Smooth muscle cell of the umbilical artery (primary cell): ENCODE measurements at places on chromosomes 3 and 15. TPM values are rescaled to one million over a fixed set of nuclear protein-coding genes. Genes with fewer than 3 reads are reported as not detected.

The SPSB4 gene
- under 0.01 TPM in 1 of 2 replicates, not detected in the other for total RNA-seq

The CLEC3B gene
- total RNA-seq = not detected in 2 replicates

The RAD18 gene
- total RNA-seq = 6.8 and 20.9 TPM in 2 replicates

The MESP2 gene
- total RNA-seq = 0.09 and 0.30 TPM in 2 replicates

The SCAANT1 gene
- total RNA-seq = not detected in 2 replicates

The B3GALNT1 gene
- 10.4 and 14.0 TPM in 2 replicates for total RNA-seq

The GP5 gene
- 0.14 and 0.59 TPM in 2 replicates for total RNA-seq

The CCDC33 gene
- total RNA-seq = 0.28 and 0.30 TPM in 2 replicates

The COL6A6 gene
- total RNA-seq = 0.30 TPM in 1 of 2 replicates, not detected in the other

The ROBO2 gene
- 2.4 and 2.8 TPM in 2 replicates for total RNA-seq

The CASR gene
- total RNA-seq = not detected in 2 replicates

The PAK6 gene
- 0.28 TPM in 1 of 2 replicates, not detected in the other for total RNA-seq

The TBC1D2B gene
- total RNA-seq = 40.1 and 69.3 TPM in 2 replicates

The RLBP1 gene
- not detected in 2 replicates for total RNA-seq

The IMPG2 gene
- 0.28 and 0.59 TPM in 2 replicates for total RNA-seq

The CORO2B gene
- 1.8 and 11.9 TPM in 2 replicates for total RNA-seq

The LRRC31 gene
- not detected in 2 replicates for total RNA-seq

The ACAD9 gene
- total RNA-seq = 34.4 and 41.1 TPM in 2 replicates

The CPN2 gene
- not detected in 2 replicates for total RNA-seq

The SSR3 gene
- total RNA-seq = 426 and 918 TPM in 2 replicates

The TLR9 gene
- total RNA-seq = under 0.01 TPM in 1 of 2 replicates, not detected in the other

The TSC22D2 gene
- total RNA-seq = 9.5 and 18.0 TPM in 2 replicates

The POC1A gene
- total RNA-seq = 1.5 and 5.7 TPM in 2 replicates

The MED12L gene
- 0.42 and 0.89 TPM in 2 replicates for total RNA-seq

The EMC7 gene
- total RNA-seq = 44.8 and 71.0 TPM in 2 replicates

The ADCY5 gene
- total RNA-seq = 1.3 and 2.1 TPM in 2 replicates

The SPPL2A gene
- 62.1 and 94.4 TPM in 2 replicates for total RNA-seq

The DAZL gene
- not detected in 2 replicates for total RNA-seq

The ALPK3 gene
- total RNA-seq = 0.89 and 9.8 TPM in 2 replicates

The SYNPR gene
- not detected in 2 replicates for total RNA-seq

The GPR176 gene
- 64.1 and 142 TPM in 2 replicates for total RNA-seq

The CSTA gene
- total RNA-seq = 0.59 TPM in 1 of 2 replicates, not detected in the other

The C3orf49 gene
- not detected in 2 replicates for total RNA-seq

The HYAL1 gene
- total RNA-seq = 0.30 and 0.42 TPM in 2 replicates

The ECT2 gene
- total RNA-seq = 18.1 and 41.6 TPM in 2 replicates

The DPH6 gene
- 5.6 and 9.7 TPM in 2 replicates for total RNA-seq

The PLA2G4D gene
- total RNA-seq = not detected in 2 replicates

The CIB2 gene
- total RNA-seq = 2.4 and 4.5 TPM in 2 replicates

The ARGFX gene
- total RNA-seq = not detected in 2 replicates

The MRAS gene
- 48.9 and 76.3 TPM in 2 replicates for total RNA-seq

The NCK1 gene
- total RNA-seq = 39.5 and 46.1 TPM in 2 replicates

The HACD2 gene
- total RNA-seq = 19.8 and 26.4 TPM in 2 replicates

The NAALADL2 gene
- total RNA-seq = 13.1 and 17.8 TPM in 2 replicates

The LYZL4 gene
- total RNA-seq = not detected in 2 replicates

The CTXN2 gene
- total RNA-seq = not detected in 2 replicates

The GABRA5 gene
- 3.9 and 5.7 TPM in 2 replicates for total RNA-seq

The CD86 gene
- total RNA-seq = not detected in 2 replicates

The CLDN16 gene
- total RNA-seq = under 0.01 and 0.23 TPM in 2 replicates

The GPR27 gene
- not detected in 2 replicates for total RNA-seq

The ACP3 gene
- total RNA-seq = under 0.01 and 0.05 TPM in 2 replicates
